ENCODE measurements at places on chromosomes 2 and 18.

GRCh38 chr2:34901739-34902138, 1302.6 kb upstream of the FAM98A start:
- DNase-seq, result no peak

- DNase-seq, result no peak
Observed at GRCh38 chr2:120594856-120595685, 140.6 kb upstream of the GLI2 start.

GRCh38 chr2:9030190-9030589, 26.7 kb upstream of the MBOAT2 start:
- DNase-seq, result no peak

DNA sequence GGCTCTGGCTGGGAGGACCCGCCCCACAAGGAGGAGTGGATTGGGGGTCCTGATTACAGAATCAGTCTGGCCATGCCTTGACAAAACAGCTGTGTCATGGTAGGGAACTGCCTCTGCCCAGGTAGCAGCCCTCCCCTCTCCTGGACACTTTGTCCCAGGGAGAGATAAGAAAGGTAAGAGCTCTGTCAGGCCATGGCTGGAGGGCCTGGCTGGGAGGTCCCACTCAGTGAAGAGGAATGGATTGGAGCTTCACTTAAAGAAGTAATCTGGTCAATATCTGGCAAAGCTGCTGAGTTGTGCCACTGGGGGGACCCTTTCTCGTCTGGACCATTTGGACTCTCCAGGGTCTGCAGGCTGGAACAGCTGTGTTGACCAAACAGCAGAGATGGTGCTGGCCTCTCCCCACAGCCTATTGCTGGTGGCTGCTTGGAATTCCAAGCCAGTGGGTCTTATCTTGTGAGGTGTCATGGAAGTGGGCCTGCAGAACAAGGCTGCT, 75.4 kb downstream of the EPC2 start:
- DNase-seq, result no peak

- no peak for DNase-seq
Observed at GRCh38 chr2:160918258-160918657, 242.0 kb upstream of the TANK start.

DNA sequence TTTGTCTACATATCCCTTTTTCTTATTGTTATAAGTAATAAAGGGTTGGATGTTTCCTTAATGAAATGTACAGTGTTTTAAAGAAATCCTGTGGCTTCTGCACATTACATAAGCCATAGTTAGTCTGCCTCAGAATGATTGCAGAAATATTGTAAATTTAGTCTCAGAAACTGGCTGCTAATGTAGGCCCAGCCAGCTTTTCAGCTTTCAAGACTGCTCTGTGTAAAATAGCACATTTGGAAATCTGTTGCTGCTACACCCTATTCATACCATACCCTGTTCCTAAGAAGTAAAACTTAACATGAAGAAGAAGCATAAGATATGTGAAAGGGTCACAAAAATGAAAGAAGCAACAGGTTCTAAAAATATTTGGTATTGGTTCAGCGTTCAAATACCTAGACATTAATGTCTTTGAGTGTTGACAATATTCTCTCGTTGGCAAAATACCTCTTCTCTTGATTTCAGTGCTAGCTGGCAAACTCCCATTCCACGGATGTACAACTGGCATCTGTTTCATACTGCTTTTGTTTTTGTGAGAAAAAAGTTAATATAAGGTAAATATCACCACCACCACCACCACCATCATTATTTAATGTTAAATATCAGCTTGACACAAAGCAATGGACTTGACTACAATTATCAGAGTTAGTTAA, 19.2 kb upstream of the NCKAP1 start:
- no peak for DNase-seq

DNA sequence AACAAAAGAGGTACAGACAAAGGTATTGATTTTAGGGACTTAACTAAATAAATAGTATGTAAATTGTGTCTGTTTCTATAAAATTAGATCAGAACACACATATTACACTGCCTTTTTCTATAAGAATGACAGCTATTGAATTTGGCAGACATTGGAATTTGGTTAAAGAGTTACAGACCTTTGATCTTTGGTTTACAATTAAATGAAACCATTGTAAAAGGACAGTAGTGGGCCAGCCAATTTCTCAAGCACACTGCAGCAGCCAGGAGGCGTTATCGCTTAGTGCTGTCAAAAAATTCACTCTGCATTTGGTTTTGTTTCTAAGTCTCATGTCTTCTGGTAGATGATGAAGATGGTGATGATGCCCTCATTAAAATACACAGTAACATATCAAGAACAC, 175.9 kb downstream of the NR4A2 start:
- DNase-seq, result no peak

DNA sequence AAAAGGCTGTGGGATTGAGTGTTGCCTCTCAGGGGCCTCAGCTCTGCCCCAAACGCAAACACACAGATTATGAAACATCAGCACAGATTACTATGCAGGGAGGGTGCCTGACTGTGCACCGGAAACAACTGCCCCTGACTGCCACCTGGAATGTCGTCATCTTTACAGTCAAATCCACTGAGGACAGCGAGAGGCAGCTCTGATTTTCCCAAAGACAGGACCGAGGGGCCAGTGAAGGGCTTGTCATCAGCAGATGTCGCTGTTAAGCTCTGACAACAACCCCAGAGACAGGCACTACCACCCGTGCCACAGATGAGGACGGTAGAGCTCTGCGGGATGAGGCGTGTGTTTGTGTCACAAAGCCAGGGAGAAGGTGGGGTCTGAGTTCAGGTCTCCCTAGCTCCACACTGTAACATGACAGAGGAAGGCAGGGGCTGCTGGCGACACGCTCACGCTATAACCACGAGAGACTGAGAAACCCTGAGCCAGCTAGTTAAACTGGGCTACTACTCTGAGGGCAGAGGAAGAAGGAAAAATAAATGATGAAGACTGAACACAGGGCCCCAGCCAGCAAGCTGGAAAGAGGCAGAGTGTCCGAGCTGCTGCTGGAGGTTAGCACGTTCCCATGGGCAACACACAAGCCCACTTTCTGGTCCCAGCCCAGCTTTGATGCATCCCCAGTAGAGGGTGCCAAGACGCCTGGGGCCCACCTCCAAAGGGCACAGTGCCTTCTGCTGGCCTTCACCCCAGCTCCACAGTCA, 47.0 kb downstream of the PARD6G start:
- DNase-seq, result peak; percentile 22

GRCh38 chr2:192419786-192420185, 225.1 kb upstream of the TMEFF2 start:
- no peak for DNase-seq

DNA sequence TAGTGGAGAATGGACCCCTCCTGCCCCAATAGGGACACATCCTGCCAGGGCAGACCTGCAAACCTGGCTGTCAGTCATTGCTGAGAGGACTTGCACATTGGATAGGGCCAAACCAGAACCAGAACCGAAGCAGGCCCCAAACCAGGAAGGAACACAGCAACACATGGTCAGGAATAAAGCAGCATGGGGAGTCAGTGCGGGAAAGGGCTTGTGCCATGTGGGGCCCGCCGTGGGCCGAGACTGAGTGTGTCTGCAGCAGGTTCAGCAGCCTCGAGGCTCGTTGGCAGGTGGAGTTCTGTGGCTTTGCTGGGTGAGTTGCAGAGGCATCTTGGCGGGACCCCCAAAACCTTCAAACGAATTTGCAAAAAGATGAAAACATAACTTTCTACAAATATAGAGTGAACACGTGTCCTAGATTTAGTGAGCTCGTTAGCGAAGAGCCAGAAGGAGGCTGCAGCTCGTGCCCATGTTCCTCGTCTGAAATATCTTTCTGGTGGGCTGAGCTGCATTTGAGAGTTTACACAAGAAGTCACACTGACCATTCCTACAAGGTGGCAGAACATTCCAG, 44.9 kb upstream of the LDLRAD4 start:
- no peak for DNase-seq

- DNase-seq, result no peak
Observed at GRCh38 chr18:2534906-2535305, 36.4 kb downstream of the METTL4 start.

- DNase-seq, result no peak
Observed at GRCh38 chr2:61707984-61708852, 145.6 kb downstream of the FAM161A start.

- DNase-seq, result no peak
Observed at GRCh38 chr18:79352432-79352831, 43.3 kb upstream of the NFATC1 start.

GRCh38 chr2:1538663-1539062, 125.4 kb downstream of the TPO start:
- DNase-seq, result peak; percentile 51

DNA sequence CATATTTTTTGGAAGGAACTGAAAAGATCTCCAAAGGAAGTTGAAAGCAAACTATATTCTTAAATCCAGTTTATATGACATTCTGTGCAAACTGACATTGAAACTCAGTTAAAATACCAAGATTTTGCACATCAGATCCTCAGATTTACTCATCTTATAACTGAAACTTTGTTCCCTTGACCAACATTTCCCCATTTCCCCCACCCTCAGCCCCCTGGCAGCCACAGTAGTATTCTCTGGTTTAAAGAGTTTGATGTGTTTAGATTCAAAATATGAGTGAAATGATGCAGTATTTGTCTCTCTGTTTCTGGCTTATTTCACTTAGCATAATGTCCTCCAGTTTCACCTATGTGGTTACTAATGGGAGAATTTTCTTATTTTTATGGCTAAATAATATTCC, 99.2 kb upstream of the ITGA4 start:
- DNase-seq, result no peak

GRCh38 chr18:32724071-32724749, 48.6 kb downstream of the KLHL14 start:
- no peak for DNase-seq

DNA sequence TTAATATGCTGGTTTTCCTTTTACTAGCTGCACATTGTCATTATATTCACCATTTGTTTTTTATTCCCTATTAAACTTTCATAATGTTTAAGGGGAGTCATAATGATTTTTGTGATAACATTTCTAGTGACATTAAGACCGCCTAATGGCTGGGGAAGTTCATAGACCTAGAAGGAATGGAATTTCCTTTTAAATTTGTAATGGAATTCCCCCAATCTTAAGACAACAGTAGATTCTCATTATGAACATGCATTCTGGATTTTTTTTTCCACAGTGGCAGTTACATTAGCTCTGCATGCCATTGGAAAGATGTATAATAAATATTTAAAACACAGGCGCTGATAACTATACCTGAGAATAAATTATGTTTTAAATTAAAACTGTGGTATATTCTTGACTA, 8.4 kb downstream of the YPEL5 start:
- peak; percentile 26 for DNase-seq

GRCh38 chr18:78913830-78914231, 65.8 kb upstream of the SALL3 start:
- DNase-seq, result no peak

DNA sequence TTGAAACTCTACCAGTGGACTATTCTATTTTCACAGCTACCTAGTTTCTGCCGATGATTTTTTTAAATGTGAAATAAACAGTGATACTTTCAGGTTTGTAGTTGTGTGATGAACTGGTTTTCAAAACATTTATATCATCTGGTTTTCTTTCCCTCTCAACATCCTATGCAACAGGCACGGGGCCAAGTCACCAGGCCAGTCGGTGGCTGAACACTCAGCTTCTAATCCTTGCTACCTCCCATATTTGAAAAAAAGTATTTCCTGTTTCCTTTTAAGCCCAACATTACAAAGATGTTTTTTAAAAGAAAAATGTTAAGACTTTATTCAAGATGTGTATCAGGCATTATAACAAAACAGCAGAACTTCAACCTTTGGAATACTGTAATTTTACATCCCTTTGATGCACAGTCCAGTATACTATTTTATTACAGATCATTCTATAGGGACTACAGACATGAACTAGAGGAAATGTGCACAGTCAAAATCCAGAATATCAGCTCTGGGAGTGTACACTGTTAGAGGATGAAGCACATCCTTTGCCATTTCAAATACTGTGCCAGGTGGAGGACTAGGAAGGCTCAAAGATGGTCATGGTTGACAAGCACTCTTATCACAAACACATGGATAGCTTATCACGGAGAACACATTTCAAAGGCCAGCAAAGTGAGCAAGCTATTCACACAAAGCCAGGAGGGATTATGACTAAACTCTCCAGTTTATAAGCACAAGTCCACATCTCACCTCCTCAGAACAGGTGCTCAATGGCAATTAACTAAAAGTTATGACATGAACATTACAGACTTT, 14.6 kb downstream of the MRPL35 start:
- DNase-seq, result no peak

DNA sequence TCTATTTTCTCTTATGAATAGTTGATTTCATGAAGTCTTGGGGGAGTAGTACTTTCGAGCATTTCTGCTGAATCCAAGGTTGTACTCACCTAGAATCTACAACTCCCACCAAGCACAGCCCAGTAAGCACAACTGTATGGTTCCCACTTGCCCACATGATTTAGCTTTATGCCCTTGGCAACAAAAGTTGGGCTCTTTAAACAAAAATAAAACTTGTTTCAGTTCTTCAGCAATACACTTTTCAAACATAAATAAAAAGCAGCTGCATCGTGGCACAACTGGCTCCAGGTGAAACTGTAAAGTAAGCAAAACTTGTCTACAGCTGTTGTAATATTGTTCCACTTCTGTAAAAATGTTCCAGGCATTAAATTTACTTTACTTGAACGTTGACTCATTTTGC, 99.8 kb upstream of the FSIP2 start:
- DNase-seq, result no peak

DNA sequence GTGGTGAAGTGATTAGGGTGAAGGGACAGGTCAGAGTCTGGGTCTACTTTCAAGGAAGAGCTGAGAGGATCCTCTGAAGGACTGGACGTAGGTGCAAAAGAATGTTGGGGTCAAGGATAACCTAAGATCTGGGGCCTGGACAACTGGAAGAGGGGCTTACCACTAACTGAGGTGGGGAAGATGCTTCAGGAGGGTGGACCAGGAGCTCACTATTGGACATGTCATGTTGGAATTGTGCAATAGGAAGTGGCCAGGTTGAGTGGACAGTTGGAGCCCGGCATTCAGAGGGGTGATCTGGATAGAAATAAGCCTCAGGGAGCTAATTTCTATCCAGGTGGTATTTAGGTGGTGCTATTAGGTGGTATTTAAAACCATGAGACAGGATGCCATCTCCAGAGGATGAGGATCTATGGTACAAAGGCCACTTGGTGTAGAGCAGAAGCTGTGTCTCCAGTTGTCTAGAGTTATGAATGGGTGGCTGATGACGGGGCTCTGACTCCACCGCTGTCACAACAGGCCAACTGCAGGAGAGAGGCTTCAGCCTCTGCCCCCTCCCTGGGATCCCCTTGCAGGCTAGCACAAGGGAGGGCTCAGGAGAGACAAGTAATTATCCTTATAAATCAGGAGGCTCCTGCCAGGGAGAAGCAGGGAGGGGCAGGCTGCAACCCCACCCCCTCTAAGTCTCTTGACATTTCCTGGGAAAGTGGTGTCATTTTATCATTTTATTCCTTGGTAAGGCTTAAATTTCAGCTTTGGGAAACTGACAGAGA, 158.0 kb downstream of the SMAD7 start:
- DNase-seq, result no peak

GRCh38 chr18:56165601-56166355, 472.6 kb downstream of the TXNL1 start:
- no peak for DNase-seq

- DNase-seq, result no peak
Observed at GRCh38 chr2:188315750-188316149, 24.1 kb downstream of the GULP1 start.
